Fibroblast of pulmonary artery (primary cell): ENCODE measurements at places on chromosomes 3 and 15.

DNA sequence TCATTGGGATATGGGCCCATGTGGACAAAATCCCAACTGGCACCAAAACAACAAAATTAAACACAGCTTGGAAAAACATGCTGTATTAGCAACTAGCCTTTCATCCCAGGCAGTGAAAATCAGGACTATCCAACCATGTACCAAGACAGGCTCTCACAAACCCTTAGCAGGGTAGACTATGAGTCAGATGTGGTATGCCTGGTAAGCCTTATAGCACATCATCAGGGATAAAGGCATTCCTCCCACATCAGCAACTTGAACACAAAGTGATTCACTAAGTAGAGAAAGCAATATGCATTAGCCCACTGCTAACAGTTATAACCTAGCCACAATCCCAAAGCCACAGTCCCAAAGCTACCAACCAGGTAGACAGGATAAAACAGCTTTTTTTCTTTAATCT is 8.0 kb downstream of the CEP152 start:
- peak; percentile 84 for DNase-seq

DNA sequence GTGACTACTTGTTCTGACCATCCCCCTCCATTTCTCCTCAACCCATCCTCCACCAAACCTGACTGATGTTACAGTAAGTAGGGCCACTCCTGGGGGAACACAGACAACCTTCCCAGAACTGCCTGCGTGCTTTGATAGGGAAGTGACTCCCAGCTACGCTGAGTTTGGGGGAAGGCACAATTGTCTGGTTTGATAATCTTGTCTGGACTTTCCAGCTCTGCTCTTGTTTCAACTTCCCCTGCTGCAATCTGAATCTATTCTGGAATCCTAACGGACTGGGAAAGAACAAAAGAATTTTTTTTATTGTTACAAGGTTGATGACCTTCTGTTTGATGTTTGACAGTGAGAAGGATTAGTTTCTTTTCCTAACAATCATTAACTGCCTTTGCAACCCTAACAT is 895.6 kb downstream of the ROBO1 start:
- DNase-seq, result peak; percentile 81

DNA sequence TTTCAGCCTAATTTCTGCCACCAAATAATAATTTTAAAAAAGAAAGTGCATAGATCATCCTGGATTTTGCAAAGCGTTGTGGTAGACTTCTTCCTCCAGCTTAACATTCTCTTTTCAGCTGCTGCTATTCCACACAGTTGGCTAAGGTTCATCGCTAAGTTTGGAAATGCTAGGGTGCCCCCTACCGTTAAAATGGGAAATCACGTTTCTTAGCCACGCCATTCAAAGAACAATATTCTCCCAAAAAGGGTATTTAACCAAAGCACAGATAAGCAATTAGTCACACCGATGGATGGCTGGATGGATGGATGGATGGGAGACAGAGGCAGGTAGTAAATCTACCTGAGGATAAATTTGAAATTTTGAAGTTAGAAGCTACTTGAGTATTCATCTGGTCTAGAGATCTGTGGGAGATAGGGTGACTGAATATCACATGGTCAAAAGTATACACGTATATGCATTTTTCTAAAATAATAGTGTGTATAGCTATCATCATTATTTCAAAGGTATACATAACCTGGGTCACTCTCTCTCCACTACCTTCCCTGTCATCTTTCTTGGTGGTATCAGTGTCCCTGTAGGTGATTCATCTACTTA is 67.2 kb downstream of the EFHB start:
- peak; percentile 78 for DNase-seq

GRCh38 chr15:80228959-80229610 is 22.9 kb downstream of the CTXND1 start:
- peak; percentile 3 for DNase-seq

DNA sequence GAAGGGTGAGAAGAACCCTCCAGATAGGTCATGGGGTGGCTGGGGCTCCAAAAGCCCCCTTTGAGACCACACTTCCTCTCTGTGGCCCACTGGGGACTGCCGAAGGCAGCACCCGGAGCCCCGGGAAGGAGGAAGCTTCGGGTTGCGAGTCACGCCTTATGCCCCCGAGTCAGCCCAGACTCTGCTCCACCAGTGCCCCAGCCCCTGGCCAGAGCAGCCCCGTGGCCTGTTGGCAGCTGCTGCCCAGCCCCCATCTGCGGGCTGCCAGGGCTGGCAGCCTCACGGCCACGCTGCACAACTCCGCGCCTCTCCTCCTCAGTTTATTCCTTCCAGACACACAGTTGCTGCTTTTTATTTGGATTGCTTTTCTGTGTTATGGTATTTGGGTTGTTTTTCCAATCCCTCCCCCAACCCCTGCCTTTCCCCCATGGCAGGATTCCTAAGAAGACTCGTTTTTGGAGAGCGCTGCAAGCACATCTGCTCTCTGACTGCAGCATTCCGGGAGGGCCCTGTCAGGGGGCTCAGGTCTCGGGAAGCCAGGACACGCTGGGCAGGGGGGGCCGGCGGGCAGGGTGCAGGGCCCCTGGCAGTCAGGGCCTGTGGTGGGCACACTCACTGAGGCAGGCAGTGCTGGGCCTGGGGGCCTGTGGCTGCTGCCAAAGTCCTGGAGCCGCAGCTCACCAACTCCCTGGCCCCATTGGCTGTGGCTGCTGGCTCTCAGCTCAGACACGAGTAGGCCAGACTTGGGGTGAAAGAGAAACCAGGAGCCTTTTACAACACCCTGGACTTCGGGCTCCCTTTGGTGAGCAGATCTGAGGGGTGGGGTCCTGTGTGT is 20.2 kb downstream of the MAGEF1 start:
- no peak for DNase-seq

DNA sequence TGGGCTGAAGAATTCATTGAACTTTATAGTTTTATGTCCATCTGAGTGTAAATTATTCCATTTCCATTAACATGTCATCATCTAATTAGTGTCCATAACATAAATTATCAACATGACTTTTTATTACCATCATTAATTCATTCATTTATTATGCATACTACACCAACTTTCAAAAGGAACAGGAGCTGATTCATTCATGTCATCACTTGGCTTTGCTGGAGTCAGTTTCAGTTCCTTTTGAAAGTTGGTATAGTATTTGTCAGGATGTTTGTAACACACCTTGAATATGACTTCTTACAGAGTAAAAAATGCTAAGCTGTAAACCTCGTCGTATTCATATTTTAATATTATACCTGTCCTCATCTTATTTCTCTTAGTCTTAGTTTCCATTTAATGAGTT is 298.0 kb upstream of the RBMS3 start:
- DNase-seq, result no peak

- DNase-seq, result peak; percentile 60
These were observed 111.8 kb upstream of the LYSMD4 start for GRCh38 chr15:99845009-99845408.

DNA sequence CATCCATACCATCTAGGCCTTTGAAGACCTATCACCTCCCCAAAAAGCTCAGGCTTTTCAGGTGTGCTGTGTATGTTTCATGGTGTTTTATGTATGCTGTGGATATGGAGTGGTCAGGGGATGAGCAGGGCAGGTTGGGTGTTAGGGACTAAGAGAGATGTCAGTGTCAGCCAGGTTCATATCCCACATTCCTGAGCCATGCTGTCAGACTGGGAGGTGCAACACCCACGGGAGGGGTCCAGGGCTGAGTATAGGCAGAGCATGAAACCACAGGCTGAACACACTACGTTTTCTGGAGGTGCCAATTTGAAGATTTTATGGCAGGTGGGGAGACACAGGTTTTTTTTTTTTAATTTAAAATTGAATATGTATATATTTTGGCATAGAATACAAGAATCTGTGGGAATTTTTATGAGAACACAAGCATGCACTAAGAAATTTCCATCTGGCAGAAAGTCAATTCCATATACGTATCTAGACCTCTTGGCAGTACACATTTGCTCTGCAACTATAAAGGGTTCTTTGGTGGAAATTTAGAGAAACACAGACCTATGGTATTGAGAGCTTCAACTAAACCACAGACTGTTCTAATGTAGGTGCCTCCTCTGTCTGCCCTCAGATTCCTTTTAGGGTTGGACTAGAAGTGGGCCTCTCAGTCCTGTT is 101.9 kb upstream of the RNU6-1 start:
- DNase-seq, result no peak

DNA sequence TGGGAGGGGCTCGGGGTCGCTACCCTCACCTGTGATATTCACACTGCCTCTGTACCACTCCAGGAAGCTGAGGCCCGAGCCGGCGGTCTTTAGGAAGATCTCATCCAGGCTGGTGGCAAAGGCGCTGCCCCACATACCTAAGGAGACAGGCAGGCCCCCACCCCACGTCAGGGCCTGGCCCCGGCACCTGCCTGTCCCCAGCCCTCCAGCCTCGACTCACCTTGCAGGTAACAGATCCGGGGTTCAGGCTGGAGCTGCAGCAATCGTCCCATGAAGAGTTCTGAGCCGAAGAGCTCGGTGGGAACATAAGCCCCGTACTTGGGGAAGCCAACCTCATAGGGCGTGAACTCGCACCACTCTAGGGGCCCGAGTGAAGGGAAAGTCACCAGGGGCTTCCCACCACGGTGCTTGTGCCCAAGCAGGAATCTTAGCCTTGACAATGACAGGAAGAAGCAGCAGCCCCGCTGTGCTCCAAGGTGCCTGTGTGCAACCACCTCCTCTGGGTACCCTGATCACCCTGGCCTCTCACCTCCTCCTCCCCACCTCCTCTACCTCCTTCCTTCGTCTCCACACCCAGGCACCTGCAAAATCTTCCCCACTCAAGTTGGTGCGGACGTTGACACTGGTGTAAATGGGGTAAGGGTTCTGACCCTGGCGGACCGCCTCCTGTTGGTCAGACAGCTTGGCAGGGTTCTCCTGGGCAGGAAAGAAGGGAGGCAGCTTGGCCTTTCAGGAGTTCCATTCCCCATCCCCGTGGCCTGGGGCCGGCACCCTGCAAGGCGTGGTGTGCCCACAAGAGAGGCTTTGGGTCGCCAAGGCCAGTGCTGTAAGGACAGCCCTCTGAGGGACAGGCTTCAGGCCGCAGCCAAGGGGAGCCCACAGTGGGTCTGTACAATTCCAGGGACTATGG is 10.6 kb downstream of the PLA2G4F start:
- DNase-seq, result no peak

- DNase-seq, result no peak
These were observed 683 bp upstream of the CPEB1 start for GRCh38 chr15:82647835-82648256.

GRCh38 chr3:141796081-141796888 is 33.1 kb downstream of the GRK7 start:
- peak; percentile 16 for DNase-seq

DNA sequence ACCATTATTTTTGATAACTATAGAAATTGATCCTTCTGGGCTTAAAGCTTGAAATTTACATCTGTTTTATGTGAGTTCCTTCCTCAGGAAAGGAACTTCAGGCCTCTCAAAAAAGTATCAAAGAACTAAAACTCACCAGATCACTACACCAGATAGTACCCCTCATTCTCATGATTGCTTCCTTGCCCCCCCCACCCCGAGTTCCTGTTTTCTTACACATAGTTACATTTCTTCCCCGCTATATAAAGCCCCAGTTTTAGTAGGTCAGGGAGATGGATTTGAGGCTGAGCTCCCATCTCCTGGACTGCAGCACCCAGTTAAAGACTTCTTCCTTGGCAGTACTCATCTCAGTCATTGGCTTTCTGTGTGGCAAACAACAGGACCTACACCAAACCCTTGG is 80.3 kb upstream of the HRH1 start:
- DNase-seq, result no peak

- no peak for DNase-seq
These were observed 121.8 kb upstream of the NLGN1 start for GRCh38 chr3:173275740-173276139.

GRCh38 chr3:17969985-17970568 is 227.6 kb upstream of the TBC1D5 start:
- no peak for DNase-seq
